ENCODE measurements at places on chromosomes 11 and 22.

DNA sequence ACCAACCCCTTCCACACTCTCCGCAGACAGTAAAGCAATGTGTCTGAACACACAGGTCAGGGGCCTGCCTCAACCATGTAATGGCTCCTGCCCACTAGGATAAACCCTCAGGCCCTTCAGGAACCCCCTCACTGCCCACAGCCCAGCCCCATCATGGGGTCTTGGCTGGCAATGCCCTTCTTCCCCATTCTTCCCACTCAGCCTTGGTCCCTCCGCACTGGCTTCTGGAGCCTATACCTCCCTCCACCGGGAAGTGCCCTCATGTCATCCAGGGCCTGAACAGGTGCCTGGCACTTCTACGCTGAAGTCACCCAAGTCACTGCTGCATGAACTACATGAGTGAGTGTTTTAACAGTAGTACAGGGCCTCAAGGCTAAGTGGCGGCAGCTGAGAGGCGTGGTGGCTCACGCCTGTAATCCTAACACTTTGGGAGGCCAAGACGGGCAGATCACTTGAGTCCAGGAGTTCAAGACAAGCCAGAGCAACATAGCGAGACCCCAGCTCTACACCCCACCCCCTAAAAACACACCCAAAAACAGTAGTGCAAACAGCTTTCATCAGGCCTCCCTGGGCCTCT, 74.8 kb upstream of the PITPNB start:
- no peak for ATAC-seq

DNA sequence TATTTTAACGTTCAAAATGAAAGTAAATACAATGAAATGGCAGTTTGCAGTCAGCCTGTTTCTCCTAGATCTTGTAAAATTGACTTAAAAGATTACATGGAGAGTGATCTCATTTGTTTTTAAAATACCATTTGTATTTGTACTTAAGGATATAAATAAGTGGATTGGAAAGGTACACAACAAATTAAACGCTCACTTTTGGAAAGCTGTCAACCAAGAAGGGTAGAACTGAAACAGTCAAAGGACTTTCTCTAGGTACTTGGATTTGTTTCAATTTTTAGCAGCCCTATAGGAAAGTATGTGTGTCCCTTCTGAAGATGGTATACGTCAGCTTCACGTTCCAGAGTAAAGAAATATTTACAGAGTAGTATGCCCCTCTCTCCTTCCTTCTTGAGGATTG, 7.3 kb downstream of the TBRG1 start:
- no peak for ATAC-seq

DNA sequence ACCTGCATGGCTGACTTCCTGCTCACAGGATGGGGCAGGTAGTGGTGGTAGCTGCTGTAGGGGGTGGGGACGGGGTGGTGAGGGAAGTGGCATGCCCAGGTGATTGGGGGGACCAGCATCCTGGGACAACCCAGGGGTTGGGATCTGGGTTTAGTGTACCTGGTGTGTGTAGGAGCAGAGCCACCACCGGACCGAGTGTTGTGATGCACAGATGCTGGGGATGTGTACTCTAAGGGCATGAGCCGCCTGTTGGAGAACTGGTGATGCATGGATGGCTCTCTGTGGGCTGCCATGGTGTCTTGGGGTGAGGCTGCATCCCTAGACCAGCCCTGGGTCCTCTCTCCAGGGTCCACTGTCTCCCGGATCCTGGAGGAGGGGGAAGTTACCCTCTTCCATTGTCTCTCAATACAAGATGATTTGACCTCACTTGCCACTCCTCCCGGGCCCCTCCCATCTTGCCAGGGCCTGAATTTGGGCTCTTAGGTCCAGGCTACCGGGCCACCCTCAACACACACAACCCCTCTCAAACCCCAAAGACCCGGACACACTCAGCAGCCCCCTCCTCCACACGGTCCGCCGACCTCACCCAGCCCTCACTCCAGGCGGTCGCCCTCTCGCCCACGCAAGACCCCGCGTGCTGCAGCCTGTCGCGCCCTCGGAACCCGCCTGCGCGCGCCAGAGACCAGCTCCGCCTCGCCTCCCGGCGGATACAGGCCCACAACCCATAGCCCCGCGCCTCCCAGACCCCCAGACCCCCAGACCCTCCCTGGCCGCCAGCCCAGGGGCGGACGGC, 619 bp downstream of the LRRC75B start:
- ATAC-seq = no peak

- no peak for ATAC-seq
These were observed 673.0 kb downstream of the OPCML start for GRCh38 chr11:132859306-132859705.

DNA sequence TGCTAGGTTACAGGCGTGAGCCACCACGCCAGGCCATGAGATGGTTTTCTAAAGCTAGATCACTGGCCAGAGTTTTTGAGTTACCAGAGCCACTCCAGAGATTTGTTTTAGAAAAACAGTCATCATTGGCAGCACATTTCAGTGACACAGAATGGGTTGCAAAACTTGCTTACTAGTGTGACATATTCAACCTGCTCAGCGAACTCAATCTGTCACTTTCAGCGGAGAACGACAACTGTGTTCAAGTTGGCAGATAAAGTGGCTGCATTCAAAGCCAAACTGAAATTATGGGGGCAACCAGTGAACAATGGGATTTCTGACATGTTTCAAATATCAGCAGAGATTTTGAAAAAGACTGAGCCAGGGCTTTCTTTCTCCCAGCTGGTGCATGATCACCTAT, 456.3 kb upstream of the ISX start:
- ATAC-seq = no peak

- no peak for ATAC-seq
These were observed 141.1 kb upstream of the NARS2 start for GRCh38 chr11:78715639-78716311.

DNA sequence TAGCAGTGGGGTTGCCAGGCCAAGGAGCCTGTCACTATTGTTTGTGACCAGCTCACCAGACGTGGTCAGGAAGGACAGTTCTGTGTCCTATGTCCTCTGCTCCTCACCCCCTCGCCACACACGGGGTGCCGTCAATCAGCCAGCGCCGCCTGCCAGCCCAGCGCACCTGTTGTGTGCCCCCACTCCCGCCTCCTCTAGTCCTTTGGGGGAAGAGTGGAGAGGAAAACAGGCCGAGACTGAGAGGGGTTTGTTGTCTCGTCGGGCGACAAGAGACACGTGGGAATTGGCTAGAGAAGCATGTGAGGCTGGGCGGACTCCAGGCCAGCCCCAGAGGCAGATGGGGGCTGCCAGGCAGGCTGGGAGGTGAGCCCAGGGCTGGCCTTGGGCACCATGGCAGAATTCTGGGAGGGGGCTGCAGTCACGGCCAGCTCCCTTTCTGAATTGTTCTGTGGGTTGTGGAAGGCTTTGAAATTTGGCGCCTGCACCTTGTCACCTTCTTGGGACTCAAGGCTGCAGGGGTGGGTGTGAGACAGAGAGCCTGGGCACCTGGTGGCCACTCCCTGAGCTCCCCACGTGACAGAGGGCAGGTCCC, 3.1 kb upstream of the KCNQ1OT1 start:
- no peak for ATAC-seq

Data from activated CD4-positive, CD25-positive, alpha-beta regulatory T cell treated with anti-CD3 and anti-CD28 coated beads, Interleukin-2, amount 50 U/mL, for 24 hours (primary cell).